CD8-positive, alpha-beta memory T cell (primary cell): ENCODE measurements at places on chromosomes 4 and X.

DNA sequence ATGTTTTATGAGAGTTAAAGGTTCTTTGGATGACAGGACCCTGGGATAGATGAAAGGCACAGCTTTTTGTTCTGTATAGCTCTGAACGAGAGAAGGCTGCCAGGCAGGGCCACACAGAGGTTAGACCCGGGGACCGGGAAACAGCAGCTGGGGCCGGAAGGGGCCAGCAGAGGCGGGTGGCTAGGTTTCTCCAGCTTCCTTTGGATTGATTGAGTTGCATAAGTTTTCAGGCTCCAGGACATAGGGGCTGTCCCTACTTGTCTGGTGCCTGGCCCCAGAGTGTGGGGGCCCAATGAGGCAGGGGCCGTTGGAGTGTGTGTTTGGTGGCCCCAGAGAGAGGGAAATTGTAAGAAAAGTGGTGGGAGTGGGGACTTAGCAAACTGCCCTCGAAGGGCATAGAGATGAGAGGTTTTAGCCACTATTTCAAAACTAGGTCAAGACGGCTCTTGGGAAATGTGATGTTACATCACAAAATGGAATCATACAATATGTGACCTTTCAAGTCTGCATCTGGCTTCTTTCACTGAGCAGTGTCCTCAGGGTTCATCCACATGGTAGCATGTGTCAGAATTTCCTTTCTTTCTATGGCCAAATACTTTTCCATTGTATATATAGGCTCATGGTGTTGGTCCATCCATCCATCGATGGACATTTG is 3.7 kb downstream of the ZFP92 start:
- no peak for DNase-seq

DNA sequence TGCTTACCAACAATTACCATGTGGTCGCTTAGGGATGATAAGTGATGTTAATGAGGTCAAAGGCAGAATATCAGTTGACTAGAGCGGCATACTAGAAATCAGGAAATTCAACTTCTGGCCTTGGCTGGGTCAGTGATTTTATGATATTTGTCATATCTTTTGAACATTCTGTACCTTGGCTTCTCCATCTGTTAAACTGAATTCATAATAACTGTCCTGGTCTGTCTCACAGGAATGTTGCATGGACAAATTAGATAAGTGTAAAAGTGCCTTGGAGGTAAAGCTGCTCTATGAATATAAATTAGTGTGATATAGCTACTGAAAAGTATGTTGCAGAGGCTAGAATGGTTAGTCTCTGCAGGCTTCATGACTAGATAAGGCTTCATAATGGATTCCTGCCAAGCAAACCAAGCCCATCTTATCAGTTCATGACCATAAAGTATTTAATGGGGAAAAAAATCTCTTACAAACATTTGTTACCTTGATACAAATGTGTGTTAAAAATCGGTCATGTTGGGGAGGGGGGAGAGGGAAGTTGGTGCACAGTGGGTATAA is 104.6 kb upstream of the BMPR1B start:
- no peak for DNase-seq

DNA sequence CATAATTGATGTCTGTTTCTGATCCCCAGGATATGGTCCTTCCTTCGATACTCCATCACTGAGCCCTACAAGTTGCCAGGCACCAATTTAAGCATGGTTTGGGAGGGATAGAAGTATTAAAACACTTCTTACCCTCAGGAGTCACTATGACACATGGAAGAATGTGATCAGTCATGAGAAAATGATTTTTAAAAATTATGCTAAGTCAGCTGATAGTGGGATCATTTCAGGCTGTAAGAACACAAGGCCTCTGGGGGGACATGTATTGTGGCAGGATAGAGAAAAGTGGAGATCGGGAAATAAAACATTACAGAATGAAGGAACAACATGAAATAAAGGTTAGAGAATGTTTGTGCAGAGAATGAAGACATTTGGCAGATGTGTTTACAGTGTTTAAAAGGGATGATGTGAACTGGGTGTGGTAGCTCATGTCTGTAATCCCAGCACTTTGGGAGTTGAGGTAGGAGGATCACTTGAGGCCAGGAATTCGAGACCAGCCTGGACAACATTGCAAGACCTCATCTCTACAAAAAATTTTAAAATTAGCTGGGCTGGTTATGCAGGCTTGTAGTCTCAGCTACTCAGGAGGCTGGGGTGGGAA is 64.0 kb downstream of the ELOVL6 start:
- no peak for DNase-seq

DNA sequence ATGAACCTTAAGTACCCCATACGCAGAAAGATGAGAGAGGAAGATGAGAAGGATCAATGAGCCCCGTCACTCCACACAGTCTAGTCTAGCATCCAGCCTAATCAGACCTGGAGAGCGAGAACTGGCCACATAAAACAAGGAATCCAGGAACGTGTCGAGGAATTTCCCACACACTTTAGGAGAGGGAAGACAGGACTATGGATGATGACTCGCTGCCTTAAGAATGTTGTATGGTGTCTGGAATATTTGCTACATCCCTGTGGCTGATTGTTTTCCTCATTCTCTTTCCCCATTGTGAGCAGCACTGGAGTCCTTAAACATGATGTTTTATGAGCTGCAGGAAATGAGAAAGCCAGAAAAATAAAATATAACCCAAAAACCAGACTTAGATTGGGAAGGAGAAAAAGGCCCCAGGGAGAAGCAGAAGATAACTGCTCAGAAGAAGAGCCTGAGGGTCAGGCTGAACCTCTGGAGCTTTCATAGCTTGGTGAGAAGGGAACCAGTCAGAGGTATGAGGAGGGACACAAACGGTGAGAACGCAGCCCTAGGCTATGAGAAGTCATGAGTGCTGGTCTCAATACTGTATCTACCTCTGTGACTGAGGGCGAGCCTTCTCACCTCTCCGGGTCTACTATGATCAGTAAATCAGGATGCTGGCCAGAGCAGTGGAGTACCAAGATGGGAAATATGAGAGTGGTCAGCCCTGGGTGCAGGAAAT is 139.5 kb upstream of the NOCT start:
- no peak for DNase-seq

- no peak for DNase-seq
Observed at GRCh38 chr4:129371926-129372325, 276.0 kb downstream of the C4orf33 start.

DNA sequence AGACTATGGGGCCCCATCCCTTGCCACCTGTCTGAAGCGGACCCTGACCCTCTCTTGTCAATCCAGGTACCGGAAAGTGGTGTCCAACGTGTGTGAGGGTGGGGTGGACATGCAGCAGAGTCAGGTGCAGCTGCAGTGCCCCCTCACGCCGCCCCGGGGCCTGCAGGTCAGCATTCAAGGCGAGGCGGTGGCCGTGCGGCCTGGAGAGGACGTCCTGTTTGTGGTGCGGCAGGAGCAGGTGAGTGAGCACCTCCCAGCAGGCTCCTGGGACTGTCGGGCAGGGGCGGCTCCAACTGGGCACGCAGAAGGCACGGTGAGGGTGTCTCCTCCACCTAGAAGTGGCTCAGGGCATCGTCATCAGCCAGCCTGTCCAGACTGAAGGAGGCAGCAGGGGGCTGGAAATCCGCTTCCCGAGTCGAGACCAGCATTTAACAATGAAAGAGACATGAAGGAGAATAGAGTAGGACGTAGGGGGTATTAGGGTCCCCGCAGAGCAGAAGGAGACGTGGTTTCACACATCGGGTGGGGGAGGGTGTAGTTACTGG is 221.6 kb downstream of the AFAP1 start:
- DNase-seq = no peak

DNA sequence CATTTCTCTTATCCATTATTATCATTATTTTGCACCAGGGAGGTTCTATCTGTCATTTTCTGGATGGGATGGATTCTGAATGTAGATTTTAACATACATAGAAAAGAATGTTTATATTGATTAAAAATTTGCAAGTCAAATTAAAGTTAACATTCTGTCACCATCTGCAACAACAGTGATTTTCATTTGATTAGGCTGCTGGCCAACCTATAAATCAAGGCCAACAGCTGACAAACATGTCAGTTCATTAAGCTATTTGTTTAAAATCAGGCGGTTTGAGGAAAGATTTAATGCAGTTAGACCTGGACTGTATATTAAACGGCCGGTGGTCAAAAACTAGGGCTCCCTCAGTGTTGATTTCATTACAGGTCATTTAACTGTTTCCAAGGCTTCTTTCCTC is 109.5 kb upstream of the CBR4 start:
- no peak for DNase-seq

DNA sequence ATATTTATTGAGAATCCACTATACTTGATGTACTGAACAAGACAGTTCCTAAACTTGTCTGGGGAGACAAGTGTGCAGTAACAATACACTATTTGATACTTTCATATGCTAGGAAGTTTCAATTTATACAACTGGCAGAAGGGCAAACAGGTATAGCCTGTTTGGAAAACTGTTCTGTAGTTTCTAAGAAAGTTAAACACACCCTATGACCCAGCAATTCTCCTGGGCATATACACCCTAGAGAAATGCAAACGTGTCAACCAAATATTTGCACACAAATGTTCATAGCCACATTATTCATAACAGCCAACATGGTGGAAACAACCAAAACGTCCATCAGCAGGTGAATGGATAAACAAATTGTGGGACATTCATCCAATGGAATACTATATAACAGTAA is 64.0 kb upstream of the BRS3 start:
- no peak for DNase-seq

- no peak for DNase-seq
Observed at GRCh38 chr4:121842862-121843261, 19.2 kb upstream of the CCNA2 start.

DNA sequence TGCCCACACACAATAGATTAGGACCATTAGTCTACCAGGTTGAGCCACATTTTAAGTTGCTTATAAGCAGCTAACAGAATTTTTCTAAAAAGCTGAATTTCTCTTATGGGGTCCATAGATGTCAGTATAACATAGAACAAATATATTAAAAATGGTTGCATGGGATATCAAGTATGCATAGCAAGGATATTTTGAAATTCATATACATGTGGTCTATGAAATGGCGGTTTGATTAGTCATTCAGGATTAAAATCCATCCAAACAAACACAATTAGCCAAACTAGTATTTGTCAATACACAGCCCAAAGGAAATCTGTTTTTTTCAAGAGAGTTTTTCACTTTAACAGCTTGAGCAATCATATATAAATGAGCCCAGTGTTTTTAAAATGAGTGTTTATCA is 33.5 kb upstream of the AMOT start:
- DNase-seq = no peak

GRCh38 chr4:152218576-152218975 is 317.3 kb downstream of the FBXW7 start:
- DNase-seq = no peak

DNA sequence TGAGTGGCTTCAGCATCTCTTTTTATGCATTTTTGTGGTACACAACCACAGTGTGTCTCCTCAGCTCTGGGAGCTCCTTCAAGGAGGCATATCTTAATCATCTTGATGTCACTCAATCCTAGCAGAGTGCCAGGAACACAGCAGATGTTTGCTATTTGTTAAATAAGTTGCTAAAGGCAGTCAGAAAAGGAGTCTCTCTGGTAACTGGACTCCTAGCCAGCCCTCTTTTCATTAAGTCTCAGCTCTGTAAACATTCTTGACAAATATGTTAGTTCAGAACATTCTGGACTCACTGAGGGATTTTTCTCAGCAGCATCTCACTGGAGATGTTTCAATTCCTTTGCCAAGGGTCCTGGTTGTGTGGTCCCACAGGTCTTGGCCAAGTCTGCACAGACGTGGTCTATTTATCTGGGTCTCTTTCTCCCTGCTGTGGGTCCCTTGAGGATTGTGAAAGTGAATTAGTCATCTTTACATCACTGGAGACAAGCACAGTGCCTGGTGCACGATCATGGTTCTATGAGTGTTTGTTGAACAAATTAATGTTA is 20.3 kb upstream of the FAM9C start:
- DNase-seq = no peak

- DNase-seq = no peak
Observed at GRCh38 chrX:42930071-42930470, 152.1 kb upstream of the PPP1R2C start.

- no peak for DNase-seq
Observed at GRCh38 chr4:35541146-35541887, 703.0 kb downstream of the ARAP2 start.

DNA sequence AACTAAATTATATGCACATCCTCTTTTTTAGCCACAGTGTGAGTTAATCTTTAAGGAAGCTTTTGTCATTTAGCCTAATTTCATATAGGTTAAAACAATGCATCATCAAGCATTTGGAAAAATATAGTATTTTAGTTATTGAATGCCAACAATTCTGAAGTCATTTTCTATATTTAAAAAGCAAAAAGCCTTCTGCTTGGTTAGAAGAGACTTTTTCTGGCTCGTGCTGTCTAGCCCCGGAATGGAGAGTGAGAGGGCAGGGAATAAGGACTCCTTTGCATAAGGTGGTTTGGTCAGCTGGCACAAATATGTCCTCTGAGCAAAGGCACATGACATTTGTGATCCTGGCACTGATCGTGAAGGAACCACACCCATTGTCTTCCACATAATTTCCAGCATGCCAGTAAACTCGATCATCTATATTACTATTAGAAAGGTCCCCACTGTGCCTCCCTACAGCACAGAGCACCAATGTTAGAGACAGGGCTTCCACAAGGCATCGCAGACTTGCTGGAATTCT is 393.7 kb upstream of the INTU start:
- DNase-seq = no peak

DNA sequence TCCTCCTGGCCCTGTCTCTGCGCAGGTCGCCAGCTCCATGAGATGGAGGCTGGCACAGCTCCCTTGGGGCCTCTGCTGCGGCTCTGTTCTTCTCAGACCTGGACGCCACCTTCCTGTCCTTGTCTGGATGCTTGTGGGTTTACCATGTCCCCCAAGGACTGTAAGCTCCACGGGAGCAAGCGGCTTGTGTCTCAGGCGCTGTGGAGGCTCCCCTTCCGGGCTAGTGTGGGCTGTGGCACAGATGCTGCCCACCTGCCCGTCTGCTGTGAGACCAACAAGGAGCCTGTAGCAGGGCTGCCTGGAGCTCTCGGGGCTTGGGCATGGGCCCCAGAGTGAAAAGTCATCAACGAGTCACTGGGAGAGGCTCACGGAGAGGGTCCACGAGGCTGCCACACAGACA is 25.2 kb downstream of the NAT8L start:
- no peak for DNase-seq

- no peak for DNase-seq
Observed at GRCh38 chr4:109721033-109721432, 8.8 kb downstream of the PLA2G12A start.

DNA sequence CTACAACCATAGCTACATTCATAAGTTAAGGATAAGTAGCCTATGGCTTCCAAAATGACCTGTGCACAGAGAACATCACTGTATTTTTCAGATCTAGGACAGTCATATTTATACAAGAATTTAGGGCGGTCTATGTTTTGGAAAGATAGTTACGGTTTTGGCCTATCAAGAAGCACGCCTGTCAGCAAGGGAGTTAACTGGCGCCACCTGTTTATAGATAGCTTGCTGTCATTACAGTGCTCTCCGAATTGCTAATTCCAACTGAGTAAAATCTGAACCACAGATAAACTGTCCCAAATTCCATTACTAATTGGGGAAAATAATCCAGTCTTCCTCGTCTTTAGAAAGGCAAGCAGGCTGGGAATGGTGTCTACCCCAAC is 646 bp downstream of the ABCB7 start:
- DNase-seq = no peak
